Fibroblast of lung (primary cell): ENCODE measurements at places on chromosomes 7 and 10.
A peak's percentile ranks its signal among the peaks of the same experiment; 100 is the strongest.

DNA sequence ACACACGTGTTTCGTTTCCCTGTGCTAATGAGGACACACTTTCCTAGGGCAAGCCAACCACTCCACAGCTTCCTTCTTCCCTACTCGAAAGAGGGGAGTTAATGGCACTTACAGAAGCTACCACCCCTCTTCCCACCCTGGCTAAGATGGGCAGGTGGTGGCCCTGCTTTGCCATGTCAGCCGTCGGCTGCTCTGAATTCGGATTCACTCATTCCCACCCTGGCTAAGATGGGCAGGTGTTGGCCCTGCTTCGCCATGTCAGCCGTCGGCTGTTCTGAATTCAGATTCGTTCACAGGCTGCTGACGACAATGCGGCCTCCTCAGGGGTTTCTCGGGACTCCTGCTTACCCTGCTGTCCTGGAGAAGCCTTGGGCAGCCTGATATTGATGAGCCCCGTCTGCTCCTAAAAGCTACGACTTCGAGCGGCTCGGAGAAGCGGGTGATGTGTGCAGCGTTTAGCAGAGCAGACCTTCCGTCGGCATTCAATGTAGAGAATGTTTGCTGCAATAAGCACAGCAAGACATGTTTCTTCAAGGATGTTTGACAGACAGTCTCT is 56.2 kb upstream of the PPP2R2D start:
- DNase-seq = no peak

DNA sequence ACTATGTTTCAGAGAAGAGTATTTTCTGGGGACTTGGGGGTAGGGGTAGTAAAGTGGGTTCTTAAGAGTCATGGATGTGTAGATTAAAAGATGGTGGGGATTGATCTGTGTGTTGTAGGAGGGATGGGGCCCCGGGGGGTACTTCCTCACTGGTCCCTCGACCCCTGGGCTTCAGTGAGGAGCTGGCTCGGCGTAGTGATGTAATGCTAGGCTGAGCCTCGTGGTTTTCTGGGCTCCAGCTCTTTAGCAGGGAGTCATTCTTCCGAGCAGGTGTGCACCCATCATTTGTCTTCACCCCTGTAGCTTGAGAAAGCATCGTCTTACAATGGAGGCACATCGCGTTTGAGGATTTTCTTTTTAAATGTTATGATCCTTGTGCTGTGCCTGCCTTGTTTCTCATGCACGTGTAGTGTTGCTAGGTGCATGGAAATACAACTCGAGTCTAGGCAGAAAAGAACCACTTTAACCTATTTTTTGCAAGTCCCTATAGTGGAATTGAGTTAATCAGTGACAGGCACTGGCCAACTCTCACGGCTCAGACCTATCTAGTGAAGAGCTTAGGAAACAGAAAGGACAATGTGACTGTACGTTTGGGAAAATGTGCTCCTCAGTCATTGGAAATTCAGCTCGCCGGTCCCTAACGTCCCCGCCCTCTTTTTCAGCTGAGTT is 106.1 kb upstream of the BTBD16 start:
- DNase-seq = no peak

DNA sequence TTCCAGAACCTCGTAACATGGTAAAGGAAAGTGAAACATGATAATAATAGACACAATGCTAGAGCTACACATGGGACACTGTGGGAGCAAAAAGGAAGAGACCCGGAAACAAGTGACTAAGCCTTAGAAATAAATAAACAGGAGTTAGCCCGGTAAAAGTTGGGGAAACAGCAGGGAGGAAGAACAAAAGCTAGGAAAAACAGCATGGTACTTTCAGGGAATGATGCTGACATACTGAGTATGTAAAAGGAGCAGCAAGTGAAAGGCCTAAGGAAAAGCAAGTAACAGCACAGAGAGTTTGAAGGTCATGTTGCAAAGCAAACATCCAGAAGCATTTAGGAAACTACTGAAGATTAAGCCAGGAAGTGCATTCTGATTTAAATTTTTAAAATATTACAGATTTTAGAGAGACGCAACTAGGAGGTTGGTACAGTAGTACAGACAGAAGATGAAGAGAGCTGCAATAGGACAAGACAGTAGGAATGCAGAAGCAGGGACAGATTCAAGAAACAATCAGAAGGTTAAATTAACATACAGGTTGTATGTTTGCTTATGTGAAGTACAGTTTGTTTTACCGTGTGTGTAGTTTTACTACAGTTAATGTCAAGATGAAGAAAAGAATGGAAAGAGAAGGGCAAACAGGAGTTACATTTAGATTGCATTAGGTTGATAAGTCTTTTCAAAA is 63.7 kb downstream of the ARHGAP12 start:
- peak; percentile 34 for DNase-seq

DNA sequence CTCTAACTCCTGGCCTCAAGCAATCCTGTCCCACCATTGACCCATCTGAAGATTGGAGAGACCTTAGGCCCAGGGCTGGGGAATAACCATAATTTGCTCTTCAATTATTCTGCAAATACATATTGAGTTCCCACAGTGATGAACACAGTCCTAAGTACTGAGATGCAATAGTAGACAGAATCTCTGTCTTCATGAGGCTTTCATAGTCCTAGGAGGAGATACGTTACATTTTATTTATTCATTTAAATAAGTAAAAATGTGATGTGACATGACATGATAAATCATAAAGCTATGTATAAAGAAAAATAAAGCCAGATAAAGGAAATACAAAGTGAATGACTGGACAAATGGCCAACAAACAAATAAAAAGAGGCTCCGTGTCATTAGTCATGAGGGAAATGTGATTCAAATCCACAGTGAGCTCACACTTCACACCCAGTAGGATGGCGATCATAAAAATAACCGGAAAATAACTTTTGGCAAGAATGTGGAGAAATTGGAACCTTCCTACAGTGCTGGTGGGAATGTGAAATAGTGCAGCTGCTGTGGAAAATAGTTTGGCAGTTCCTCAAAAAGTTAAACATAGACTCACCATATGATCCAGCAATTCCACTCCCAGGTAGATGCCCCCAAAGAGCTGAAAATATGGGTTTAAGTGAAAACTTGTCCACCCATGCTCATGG is 52.1 kb upstream of the JCAD start:
- DNase-seq = peak; percentile 90

DNA sequence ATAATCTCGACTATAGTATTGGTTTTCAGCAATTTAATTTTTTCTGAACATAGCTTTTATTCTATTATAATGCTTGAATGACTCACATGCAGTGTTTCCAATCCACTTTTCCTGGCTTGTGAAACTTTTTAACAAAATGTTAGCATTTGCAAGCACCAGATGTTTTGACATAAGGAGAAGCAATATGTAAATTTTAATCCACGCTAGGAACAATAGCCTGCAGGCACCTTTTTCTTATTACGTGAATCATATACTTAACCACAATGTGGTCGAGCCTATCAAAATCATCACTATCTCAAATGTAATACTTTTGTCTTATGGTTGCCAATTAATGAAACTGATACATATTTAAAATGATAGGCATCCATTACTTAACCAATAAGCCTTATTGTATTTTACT is 97.1 kb downstream of the TFEC start:
- DNase-seq = peak; percentile 8

DNA sequence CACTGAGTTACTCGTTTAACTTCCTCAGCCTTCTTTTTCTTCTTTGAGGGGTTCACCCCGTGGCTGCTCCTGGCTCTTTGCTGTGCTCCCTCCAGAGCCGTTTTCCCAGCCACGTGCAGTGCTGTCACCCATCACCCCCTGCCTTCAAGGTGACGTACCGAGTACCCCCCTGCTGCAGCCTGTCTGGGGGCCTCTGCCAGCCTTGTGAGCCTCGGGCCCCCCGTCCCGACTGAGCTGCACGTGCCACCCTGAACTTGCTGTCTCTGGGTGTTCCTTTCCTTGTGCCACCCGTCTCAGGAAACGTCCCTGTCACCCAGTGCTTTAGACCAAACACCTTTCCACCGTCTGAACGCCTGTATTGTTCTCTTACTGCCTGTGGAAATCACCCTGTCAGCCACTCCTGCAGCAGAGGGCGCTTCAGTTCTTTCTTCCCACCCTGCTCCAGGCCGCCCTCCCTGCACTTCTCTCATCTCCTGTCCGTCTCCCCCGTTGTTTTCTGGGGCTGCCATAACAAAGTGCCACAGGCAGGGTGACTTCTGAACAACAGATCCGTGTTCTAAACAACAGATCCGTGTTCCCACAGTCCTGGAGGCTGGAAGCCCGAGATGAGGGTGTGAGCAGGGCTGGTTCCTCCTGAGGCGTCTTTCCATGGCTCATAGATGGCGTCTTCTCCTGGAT is 44.6 kb downstream of the WDR37 start:
- DNase-seq = no peak

DNA sequence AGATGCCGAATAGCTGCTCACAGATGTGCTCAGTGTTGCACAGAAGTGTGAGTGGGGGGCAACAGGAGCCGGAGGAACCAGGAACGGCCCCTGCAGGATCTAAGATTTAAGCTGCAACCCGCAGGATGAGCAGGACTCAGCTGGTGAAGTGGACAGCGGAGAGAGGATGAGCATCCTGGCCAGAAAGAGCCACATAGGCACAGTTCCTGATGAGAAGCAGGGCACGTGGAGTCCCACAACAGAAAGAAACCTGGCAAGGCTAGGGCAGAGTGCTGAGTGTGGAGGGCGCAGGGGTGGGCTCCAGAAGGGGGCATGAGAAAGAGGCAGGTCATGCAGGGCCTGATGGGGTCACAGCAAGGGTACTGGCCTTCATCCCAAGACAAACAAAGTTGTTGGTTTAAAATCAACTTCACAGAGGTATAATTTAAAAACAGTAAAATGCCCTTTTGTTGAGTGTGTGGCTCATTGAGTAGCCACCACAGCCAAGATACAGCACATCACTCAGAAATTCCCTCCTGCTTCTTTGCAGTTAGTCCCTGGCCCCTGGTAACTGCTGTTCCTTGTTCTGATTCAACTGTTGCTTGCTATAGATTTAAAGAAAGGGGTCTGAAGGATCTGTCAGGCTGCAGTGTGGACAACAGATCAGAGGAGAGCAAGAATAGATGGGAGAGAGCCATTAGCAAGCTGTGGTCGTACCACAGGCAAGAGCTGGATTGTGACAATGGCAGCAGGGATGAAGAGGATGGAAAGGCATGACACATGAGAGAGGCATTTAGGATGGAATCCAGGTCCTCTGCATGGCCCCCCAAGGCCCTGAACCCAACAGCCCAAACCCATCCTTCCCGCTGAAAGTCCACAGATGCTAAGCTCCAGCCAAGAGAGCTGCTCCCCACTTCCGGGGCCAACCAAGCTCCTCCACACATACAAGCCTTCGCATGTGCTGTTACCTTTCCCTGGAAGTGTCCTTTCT is 53.1 kb upstream of the OSBPL3 start:
- peak; percentile 53 for DNase-seq

DNA sequence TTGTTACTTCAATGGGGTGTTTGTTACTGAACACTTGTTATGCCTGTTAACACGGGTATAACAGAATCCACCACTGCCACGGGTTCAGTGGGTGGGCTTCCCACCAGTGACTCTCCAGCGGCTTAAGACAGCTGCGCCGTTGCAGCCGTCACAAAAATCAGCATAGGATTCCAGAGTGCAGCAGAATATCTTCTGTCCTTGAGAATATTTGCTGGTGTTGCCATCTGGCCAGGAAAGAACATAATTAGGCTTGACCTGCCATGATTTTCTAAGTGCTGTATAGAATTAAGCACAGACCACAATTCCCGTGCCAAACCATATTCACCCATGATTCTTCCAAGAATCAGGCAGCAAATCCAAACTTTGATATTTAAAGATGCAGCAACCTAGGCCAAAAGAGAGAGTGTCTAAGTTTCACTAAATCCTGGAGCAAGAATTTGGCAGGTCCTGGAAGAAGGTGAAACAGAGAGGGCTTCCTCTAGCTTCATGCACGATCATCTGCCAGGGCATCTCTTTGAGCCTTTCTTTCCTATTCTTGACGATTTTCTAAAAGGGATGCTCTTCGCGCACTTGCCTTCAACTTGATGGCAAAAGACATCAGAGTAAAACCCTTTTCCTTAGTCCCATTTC is 95.0 kb downstream of the FRMD4A start:
- DNase-seq = no peak
